Mononuclear cell (primary cell): ENCODE measurements at places on chromosomes 3 and 15. TPM values are rescaled to one million over a fixed set of nuclear protein-coding genes. Genes with fewer than 3 reads are reported as not detected.

Gene PLIN1
- under 0.01 TPM for total RNA-seq

Gene MUC20
- total RNA-seq = 0.84 TPM

Gene ALDH1L1
- not detected for total RNA-seq

Gene POC1A
- 0.21 TPM for total RNA-seq

Gene HTR3C
- not detected for total RNA-seq

Gene HRG
- total RNA-seq = not detected

Gene HYKK
- 0.94 TPM for total RNA-seq

Gene SLC12A1
- not detected for total RNA-seq

Gene MASP1
- not detected for total RNA-seq

Gene SNTN
- not detected for total RNA-seq

Gene ADPGK
- 110 TPM for total RNA-seq

Gene RPP25
- total RNA-seq = 0.31 TPM

Gene ALDH1A2
- 2.0 TPM for total RNA-seq

Gene PPARG
- total RNA-seq = 1.9 TPM

Gene MUSTN1
- total RNA-seq = 2.1 TPM

Gene CRABP1
- total RNA-seq = not detected

Gene HHLA2
- 0.31 TPM for total RNA-seq

Gene IL1RAP
- 18.1 TPM for total RNA-seq

Gene LMAN1L
- 0.21 TPM for total RNA-seq

Gene TUSC7
- not detected for total RNA-seq

Gene LRRC34
- 0.73 TPM for total RNA-seq

Gene TICRR
- 0.10 TPM for total RNA-seq

Gene MUC13
- under 0.01 TPM for total RNA-seq

Gene ZIC1
- not detected for total RNA-seq

Gene TMEM108
- 0.10 TPM for total RNA-seq

Gene UCN2
- 0.10 TPM for total RNA-seq

Gene FBXO40
- total RNA-seq = under 0.01 TPM

Gene TPRA1
- 9.3 TPM for total RNA-seq

Gene TRAIP
- 3.3 TPM for total RNA-seq

Gene CSTA
- 90.5 TPM for total RNA-seq

Gene CA12
- total RNA-seq = not detected

Gene LRRC31
- not detected for total RNA-seq

Gene SPESP1
- total RNA-seq = 0.21 TPM

Gene RTP1
- total RNA-seq = not detected

Gene WDR49
- 4.8 TPM for total RNA-seq

Gene LRRIQ4
- not detected for total RNA-seq

Gene STX19
- total RNA-seq = not detected

Gene RHCG
- total RNA-seq = not detected

Gene ECE2
- not detected for total RNA-seq

Gene ADAMTS17
- total RNA-seq = 7.6 TPM

Gene KCNMB3
- total RNA-seq = 0.31 TPM
